NCI-H1105 (cell line): ENCODE measurements at places on chromosomes 1 and 21.
A peak's percentile ranks its signal among the peaks of the same experiment; 100 is the strongest.

GRCh38 chr1:2313651-2314261 lies 77.6 kb downstream of the MORN1 start:
- no peak for DNase-seq

DNA sequence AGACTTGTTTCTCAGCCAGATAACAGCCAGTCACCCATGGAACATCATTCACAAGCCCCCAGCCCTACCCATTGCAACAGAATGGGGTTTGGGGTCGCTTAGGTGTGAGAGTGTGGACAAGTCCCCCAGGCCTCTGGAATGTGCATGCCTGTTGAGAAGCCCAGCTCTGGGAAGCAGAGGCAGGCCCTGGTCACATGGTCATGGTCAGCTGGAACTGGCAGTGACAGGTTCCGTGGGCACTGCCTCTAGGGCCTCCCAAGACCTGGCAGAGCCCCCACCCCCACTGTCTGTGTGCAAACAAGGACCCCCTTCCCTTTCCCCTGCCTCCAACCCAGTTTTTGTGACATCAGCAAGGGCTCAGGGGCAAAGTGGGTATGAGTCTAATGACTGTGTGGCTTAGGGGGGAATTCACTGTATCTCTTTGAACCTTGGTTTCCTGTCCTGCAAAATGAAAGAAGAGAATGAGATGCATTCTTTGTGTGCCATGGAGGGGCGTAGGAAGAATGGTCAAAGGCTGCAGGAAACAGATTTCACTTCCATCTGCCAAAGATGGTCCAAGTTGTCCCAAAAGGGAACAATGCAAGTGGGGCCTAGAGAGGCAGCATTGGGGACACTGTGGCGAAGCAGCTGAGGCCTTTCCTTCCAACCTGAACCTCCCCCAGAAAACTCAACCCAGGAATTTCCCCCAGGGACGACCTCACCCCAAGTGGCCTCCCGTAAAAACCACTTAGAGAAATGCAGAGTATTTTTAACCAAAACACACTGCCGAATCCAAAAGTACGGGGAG lies 34.7 kb upstream of the SELENON start:
- DNase-seq, result no peak

GRCh38 chr1:241717975-241718374 lies 65.9 kb downstream of the WDR64 start:
- peak; percentile 19 for DNase-seq

DNA sequence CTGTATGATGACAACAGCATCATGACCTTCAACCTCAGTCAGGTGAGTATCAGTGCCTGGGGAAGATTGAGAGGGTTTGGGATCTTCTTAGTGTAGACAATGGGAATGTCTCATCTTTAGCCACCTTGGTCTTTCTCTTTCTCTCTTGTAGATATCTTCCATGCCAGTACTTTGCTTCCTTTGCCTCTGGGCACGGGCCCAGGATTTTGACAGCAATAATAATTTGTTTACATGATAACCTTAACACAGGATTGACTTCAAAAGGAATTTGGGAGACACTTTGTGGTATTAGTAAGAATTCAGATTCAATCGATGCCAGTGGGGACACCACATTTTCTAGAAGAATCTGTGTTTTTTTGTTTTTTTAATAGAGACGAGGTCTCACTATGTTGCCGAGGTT lies 12.1 kb upstream of the PIGV start:
- no peak for DNase-seq

DNA sequence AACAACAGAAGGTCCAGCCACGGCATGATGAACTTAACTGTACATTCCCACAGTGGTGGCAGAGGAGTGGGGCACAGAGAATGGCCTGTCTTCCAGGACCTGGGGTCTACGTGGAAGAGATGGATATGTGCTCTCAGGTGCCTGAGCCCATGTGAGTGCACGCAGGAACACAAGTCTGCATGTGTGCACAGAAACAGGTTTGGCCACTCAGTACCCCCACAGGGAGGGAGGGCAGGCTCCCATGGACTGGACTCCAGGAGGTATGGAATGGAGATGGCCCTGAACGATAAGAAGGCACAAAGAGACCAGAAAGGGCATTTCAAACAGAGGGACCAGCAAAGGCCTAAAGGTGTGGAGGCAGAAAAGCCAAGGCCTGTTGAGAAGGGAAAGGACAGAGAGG lies 10.8 kb downstream of the COL9A2 start:
- DNase-seq, result no peak

- DNase-seq, result no peak
Measured at GRCh38 chr1:17630048-17630830, 90.7 kb downstream of the ARHGEF10L start.

DNA sequence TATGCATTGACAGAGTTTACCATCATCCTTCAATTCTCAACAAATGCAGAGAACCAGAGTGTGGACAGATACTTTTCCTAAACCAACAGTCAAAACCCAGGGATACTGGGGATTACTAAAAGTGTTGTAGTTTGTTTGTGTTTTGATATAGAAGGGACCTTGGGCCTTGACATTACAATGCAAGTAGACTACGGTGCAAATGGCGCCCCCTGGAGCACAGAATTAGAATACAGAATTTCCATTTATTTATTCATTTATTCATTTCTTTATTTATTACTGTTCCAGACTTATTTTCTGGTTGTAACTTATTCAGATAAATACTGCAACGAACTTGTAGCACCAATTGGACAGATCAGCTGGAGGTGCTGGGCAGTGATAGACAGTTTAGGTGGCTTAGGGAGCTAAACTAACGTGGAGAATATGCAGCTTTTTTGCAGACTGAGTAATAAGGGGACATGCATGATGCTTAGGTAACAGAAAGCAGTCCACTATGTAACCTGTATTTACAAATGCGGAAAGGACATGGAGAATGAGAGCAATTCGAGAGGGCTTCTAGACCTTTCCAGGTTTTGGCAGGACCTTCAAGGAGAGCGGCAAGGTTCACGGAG lies 42.6 kb downstream of the KIRREL1 start:
- DNase-seq, result no peak

DNA sequence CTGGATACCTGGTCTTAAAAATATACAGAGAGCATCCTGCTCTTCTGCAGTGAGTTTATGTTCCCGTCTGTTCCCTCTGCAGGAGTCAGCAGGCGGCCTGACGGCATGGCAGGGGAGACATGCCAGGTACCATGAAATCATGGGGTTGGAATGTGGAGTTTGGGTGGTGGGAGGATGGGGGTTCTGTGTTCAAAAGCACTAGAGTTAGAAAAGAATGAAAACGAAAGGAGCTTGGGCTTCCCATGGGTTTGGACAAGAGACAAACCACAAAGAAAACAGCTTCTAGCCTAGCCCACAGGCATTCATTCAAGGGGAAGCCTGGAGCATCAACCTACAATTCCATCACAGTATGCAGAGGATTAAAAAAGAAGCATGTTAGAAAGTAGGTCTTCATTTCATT lies 59.9 kb downstream of the WARS2 start:
- no peak for DNase-seq

- DNase-seq, result no peak
Measured at GRCh38 chr1:220367833-220368232, 95.6 kb upstream of the RAB3GAP2 start.
